ENCODE measurements at places on chromosomes 2 and 18. TPM values are rescaled to one million over a fixed set of nuclear protein-coding genes. Genes with fewer than 3 reads are reported as not detected.

DNA sequence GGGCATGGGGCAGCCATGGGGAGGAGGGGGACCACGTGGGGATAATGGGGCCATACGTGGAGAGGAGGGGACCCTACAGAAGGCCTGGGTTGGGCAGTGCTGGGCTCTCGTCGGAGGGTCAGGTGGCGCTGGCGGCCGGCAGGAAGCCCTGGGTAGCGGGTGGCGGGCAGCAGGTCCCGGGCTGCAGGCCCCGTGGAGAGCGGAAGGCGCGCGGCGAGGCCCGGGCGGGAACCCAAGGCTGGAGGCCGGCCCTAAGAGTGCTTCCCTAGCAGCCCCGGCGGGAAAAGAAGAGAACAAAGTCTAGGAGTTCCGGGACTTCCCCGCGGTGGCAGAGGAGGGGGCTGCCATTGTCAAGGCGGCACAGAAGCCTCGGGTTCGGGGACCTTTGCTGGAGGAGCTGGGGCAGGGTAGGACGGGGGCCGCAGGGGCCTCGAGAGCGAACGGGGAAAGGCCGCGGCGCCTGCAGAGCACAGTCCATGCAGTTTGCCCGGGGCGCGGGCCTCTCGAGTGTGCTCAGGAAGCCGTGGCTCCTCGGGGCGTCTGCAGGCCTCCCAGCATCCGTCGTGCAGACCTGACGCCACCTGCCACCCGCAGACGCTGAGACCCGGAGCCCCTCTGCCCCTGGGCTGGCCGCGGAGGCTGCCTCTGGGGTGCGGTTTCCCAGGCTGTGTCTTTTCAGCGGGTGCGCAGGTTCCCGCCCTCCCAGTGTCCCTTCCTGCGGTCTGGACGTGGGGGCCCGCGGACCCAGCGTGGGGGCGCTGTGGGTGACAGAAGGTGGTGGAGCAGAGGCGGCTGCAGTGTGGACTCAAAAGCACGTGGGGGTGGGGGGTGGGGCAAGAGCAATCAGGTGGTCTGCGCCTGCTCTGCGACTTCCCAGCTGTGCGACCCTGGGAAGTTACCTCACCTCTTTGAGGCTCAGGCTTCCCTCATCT, 19.4 kb upstream of the NCL start:
- no peak for DNase-seq

GRCh38 chr2:120787111-120787821, 51.6 kb downstream of the GLI2 start:
- no peak for DNase-seq

DNA sequence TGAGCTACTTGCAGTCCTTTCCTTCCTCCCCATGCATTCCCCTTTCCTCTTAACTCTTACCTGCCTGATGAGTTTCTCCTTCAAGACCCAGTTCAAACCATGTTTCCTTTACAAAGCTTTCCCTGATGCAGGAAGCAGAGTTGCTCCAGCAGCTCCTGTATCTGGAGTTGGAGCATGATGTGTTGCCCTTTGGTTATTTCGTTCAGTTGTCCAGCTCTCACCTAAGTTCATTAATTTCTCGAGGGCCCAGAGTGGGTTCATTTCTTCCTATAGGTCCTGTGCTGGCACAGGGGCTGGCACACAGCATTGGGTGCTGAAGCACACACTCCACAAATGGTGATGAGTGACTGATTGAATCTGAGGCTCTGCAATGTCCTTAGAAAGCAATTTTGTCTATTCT, 23.0 kb upstream of the TMEM214 start:
- DNase-seq: no peak

GRCh38 chr18:61869636-61870035, 23.2 kb downstream of the RNF152 start:
- no peak for DNase-seq

DNA sequence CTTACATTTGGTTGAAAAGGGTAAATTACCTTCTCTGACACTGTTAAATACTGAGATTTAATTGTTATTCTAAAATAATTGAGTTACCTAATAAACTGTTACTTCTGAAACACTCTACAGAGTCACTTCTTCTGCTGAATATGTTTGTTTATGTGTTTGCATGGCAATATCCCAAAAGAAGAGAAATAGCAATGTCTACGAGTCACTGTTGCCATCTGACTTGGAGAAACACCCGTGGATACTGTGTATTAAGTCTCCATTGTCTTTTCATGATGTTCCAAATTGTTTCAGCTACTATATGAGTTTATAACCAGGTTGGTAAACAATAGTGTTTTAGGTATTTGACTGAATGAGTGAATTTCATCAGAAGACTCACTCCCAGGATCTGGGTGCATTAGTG, 754.2 kb upstream of the ID2 start:
- no peak for DNase-seq

DNA sequence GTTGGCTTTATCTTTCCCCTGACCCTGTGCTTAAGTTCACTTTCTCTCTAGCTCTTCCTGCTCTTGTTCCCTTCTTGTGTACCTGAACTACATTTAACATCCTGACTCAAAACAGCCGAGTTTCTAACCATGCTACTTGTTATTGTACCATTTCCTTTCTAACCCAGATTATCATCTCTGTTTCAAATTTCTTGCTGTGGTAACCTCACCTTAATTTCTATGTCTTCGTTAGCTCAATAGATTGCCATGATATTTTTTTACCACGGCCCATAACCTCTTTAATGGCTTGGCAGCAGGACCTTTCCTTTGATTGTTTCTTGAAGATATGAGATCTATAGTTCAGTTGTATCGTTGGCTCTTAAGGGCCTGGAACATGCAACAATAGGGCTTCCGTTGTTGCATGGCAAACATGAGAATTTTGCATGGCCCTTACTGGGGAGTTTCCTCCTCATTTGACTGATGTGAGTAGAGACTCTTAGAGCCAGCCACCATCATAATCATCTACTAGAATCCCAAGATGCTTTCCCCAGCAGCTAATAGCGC, 11.1 kb downstream of the CFAP36 start:
- DNase-seq: no peak

The RUFY4 gene
- not detected for total RNA-seq

The PROKR1 gene
- not detected for total RNA-seq

All from MCF 10A (cell line).